ENCODE measurements at places on chromosomes 7 and 10. TPM values are rescaled to one million over a fixed set of nuclear protein-coding genes. Genes with fewer than 3 reads are reported as not detected.

Gene SPDYE6
- total RNA-seq = not detected

Gene GALNT17
- total RNA-seq = not detected

Gene ODAD2
- not detected for total RNA-seq

- no peak for DNase-seq
Measured at GRCh38 chr7:67654642-67655041, 658.0 kb downstream of the TYW1 start.

DNA sequence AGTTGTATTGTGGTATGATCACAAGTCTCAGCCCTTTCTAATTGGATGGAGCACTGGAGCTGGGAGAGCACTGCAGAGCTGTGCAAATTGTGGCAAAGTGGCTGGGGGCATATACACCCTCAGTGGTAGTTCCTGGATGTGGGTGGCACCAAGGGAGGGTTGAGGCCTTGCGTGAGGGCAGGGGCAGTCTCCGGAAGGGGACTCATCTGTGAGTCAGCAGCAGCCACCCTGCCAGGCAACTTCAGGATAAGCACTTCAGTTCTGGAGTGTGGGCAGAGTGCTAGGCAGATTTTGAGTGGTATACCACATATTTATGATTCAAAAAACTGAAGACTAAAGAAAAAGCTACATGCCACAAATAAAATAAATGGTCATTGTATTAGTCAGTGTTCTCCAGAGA lies 210.5 kb downstream of the ETV1 start:
- no peak for DNase-seq

- no peak for DNase-seq
Measured at GRCh38 chr10:12577610-12578009, 228.3 kb downstream of the CAMK1D start.

- DNase-seq = no peak
Measured at GRCh38 chr10:90087197-90088023, 386.0 kb downstream of the KIF20B start.

Gene LRRN3
- not detected for total RNA-seq

DNA sequence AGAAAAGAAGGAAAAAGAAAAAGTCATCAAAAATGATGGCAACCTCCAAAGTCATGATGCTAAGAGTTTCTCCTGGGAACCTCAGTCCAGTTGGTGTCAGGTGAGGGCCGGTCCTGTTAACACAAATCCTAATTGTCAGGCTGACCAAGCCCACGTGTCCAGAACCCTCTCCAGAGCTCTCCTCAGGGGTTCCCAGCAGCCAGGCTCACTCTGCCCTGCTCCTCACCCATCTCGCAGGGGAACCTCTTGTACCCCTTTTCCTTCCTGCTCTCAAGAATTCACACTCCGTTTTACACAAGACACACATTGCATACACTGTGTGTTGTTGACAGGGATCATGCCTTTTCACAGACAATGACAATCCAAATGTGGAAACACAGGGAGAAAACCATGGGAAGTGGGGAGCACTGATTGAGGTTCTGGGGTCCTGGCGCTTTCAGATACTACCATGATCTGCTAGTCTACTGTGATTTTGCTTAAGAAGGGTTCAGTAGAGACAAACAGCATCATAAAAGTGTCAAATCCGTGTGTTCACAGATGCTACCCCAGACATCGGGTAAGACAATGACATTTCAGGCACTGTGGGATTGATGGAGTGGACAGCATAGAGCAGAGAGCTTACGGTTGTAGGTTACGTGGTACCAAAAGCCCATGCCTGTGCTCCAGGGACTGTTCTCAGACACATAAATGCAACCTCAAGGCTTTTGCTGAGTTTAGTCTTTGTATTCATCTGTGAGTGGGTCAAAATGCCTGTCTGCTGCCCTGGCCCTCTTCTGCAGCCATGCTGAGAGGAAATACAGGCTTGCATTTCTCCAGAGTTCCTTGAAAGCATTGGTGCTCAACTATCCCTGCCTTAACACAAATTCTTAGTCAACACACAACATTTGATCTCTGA lies 16.0 kb downstream of the IL2RA start:
- DNase-seq = no peak

GRCh38 chr10:3769556-3769955 lies 15.5 kb downstream of the KLF6 start:
- DNase-seq = no peak

Gene HHEX
- 5.8 TPM for total RNA-seq

Gene CISD1
- total RNA-seq = 62.5 TPM

DNA sequence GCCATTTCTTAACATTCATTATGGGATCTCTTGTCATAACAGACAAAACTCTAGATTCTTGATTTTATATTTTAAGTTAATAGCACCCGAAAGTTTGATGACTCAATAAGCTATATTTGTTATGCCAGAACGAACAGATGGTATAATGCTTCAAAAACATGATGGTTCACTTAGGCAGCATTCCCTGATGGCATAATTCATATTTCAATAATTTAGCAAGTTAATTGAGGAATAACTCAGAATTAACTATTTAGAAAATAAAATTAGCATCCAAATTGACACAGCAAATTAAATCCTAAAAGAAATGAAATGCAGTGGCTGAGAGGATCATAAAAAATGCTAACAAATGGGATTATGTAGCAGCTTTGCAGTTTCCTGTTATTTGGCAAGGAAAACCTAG lies 260.8 kb upstream of the MBL2 start:
- no peak for DNase-seq
